ENCODE measurements at places on chromosomes 6 and 20.
A peak's percentile ranks its signal among the peaks of the same experiment; 100 is the strongest.

DNA sequence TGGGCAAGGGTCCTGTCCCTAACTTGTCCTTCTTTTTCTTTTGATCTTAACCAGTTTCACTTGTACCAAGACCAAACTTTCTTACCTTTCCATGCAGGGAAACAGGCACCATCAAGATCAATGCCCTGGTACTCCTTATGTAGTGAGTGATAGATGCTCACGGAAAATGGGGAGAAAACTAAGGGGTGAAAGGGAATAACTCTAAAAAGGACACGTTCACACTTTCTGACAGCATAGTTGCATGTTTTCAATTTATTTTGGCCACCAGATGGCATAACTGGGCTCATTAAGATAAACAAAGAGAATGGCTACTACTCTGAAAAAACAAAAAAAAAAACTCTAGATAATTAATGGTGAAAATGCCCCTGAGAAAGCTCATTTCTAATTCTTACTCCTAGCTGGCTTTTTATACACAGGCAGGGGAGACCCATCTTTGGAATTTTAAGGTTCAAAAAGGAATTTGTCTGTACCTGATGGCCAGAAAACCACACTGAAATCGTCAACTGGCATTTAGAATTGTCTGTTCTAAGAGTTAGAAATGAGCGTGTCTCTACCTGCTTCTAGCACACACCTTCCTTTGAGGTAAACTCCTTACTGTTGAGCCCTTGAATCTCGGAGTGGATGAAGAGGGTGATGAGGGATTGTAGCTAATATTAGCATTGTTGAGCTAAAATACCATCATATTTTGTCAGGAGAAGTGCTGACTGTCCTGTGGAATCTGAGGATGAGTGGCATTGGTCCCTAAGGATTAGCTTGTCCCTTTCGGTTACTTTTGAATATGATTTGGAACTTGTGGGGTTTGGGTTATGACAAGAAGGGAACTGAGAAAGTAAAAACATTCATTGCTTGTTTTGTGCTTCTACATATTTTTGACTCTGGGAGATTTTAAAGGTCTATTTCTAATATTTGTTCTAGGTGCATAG lies 62.2 kb upstream of the DDR1 start:
- DNase-seq, result no peak

DNA sequence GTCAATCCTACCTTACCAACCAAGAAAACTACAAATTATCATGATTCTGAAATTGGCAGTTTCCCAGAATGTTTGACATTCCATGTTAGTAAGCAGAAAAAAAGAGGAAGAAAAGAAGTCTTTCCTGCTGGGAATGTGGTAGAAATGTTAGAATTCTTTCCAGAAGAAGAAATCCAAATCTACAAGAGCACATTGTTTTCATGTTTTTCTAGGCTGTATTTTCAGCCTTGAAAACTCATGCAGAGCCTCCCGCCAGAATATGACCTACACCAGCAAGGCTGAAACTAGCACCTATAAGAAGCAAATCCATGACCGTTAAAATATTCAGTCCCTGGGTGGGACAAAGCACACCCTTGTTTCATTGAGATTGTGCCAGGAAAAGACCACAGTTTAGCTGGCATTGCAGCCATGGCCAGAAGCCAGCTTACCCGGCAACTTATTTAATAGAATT lies 259.4 kb downstream of the GJA1 start:
- DNase-seq, result no peak

DNA sequence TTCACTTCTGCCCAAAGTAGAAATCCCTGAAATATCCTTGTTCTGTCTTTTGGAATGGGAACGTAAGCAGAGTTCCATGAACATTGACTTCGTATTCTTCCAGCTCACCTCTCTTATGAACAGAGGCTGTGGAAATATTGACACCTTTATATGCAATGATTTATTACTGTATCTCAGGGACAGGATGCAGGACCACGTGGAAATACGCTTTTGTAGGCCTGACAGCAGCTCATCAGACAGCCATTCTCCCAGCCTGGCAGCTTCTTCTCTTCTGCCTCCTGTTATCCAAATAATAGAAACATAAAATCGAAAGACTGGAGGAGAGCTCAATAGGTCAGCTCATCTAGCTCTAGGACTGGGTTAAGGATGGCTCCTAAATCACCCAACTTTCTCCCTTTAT lies 106.2 kb upstream of the DTNBP1 start:
- no peak for DNase-seq

DNA sequence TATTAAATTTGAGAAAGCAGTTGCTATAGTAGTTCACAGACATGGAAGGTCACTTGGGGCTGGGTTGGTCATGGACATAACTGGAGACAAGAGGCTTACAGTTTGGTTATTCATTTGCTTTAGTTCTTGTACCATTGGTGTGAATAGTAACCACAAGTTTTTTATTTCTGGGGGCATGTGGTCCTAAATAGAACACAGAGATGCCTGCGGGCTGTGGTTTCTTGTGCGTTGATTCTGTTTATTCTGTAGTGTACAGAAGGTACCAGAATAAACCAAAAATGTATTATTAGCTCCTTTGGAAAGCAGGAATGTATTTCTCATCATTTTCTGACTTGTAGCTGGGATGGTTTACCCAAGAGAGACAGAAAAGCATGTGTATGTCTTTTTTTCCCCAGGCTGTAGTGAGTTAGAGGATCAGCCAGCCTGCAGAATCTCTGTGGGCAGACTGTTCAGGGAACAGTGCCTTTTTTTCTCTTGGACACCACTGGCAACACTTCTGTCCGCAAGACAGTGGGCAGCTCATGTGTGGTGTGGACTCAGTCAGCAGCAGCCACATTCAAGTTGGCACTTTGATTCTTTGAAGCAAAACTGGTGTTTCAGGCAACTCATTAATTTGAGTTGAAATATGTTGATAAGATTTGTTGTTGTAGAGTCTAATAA lies 122.1 kb downstream of the LRRC1 start:
- no peak for DNase-seq

DNA sequence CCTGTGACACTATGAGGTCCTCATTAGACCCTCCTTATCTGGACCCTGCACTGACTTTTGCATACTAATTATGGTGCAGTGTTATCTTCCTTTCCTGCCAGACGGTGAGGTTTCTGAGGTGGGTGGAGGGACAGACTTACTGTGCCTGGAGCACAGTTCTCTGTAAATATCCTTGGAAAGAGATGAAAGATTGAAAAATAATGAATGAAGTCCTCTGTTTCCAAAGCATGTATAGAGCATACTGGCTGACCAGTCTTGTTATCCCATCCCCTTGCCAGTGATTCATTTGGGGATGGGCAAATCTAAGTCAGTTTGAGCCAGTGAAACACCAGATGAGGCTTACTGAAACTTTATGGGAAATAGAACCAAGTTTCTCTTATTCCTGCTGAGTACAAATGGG lies 152.6 kb upstream of the HDDC2 start:
- DNase-seq, result no peak

DNA sequence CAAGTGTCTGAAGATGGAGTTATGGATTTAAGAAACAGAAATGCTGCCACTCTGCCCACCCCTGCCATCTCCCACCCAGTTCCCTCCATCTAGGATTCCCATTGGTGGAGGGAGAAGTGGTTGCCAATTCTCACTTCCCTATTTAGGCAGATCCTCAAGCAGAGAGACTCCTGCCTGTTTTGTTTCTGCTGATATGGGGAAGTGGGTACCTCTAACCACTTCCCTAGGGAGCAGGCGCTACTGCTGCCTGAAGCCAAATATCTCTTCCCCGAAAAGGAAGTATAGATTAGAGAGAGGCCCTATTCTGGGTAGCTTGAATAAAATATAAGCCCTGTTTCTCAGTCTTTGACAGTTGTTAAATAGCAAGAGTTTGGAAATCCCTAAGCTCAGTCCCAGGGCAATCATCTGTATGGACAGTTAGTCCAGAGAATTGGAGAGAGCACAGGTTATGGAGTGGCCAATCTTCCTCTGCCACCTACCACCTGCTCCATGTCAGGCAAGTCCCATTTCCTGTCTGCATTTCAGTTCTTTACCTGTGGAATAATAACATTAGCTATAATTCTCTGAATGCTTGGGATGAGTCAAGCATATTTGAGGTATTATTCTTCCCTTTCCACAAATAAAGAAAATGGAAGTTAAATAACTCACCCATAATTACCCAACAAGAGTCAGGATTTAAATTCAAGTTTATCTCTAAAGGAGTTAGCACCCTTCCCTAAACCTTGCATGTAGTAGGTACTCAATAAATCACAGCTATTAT lies 2.6 kb upstream of the ADGB start:
- no peak for DNase-seq

DNA sequence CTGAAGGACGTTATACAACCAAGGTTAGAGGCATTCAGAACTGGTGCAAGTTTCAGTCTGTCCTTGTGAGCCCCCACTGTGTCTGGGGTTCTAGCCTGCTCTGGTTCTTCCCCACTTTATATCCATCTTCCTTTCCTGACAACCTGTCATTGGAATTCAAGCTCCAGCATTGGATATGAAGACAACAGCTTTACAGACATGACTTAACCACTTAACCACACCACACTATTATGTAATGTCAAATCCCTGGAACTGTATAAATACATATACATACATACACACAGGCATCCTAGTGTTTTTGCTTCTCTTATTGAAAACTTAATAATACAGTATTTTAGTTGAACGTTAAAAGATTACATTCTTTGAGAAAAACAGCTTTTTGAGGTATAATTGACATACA lies 217.9 kb upstream of the SGK1 start:
- no peak for DNase-seq

DNA sequence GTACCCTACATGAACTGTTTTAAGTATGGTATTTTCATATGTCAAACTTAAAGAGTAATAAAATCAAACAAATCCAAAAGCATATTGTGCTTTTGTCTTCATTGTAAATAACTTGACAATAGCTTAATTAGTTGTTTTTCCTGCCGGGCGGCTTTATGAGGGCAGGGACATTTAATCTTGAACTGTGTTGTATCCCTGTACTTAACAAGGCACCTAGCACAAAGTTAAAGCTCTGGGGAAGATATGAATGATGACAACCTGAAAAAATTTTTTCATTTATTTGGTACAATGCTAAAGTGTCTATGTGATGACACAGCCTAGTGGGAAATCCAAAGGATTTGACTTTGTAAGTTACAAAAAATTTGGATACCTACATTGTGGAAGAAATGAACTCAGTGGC lies 502 bp upstream of the HACE1 start:
- no peak for DNase-seq

- DNase-seq, result no peak
These were observed 30.8 kb downstream of the GSTA4 start for GRCh38 chr6:52964318-52964717.

GRCh38 chr6:31559958-31560696 lies 12.0 kb upstream of the LTA start:
- DNase-seq, result no peak

GRCh38 chr6:55069132-55069781 lies 105.1 kb upstream of the HCRTR2 start:
- no peak for DNase-seq

GRCh38 chr20:62717933-62718332 lies 9.3 kb downstream of the NTSR1 start:
- no peak for DNase-seq

GRCh38 chr6:160960839-160961238 lies 30.7 kb upstream of the MAP3K4 start:
- DNase-seq, result peak; percentile 70

DNA sequence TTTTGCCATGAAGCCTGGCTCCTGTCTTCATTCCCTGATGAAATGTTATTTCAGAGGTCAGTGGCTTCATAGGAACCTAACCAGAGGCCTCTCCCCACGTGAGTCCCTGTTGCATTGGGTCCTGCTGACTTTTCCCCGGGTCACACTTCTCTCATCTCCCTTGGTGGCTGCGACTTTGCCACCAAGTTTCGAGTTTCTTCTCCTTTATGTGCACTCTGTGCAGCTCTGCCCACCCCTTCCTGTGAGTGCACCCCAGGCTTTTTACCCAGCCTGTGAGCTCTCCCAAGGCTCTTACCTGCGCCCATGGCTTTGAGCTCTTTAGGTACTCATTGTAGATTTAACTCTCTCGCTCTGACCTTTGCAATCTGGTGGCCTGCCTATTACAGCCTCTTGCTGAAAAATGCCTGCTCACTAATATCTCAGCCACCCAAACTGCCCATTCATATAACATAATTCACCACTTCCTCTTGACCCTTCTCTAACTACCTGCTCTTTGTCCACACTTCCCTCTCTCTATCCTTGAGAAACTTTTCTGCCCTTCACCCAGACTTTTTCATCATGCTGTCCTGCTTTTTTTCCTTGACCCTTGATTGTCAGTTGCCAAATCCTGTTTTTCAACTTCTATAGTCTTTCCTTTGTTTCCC lies 105.9 kb downstream of the SASH1 start:
- DNase-seq, result no peak

DNA sequence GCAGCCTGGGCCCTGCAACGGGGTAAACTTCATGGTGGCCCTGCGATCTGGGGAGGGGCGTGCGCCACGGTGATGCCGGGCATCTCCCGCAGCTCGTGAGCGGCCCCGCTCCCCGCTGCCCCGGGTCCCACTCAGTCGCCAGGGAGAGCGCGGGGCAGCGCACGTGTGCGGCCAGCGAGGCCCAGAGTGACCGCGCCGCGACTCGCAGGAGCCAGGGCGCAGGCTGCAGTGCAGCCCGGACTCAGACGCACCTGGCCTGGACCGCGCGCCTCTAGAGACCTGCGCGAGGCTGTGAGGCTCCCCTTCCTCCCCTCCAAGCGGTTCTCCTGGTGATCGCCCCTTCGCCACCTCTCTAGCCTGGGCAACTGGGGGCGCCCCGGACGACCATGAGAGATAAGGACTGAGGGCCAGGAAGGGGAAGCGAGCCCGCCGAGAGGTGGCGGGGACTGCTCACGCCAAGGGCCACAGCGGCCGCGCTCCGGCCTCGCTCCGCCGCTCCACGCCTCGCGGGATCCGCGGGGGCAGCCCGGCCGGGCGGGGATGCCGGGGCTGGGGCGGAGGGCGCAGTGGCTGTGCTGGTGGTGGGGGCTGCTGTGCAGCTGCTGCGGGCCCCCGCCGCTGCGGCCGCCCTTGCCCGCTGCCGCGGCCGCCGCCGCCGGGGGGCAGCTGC lies 652 bp downstream of the BMP6 start:
- no peak for DNase-seq

DNA sequence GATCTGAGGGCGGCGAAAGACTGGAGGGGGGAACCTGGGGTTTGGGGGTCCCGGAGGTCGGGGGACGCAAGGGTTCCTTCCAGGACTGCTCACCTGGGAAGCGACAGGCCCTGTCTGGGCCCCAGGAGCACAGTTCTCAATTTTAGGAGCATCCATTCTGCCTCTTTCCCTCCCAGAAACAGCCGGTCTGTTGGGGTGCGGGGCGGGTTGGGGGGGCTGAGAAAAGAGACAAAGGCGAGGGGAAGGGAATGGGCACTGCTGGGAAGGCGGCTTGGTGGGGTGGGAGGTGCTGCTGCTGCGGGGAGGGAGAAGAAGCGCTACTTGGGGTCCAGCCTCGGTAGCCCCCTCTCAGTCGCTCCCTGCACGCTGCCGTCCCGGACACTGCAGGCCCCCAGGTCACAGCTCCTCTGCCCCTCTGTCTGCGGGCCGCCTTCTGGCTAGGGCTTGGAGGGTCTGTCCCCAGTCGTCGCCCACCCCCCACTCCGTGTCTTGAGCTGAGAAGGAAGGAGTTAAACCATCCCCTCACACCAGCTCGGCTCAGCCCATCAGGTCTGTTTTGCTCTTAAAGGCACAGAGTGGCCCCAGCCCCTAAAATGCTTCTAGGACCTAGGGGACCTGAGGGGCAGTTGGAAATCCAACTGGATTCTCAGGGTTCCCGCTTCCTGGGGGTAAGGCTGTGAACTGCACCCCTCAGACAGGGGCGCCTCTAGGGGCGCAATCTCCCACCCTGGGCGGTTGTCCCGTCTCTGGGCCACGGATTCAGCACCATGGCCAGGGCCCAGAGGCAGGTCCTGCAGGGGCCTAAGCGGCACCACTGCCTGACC lies 690 bp downstream of the GDAP1L1 start:
- no peak for DNase-seq

GRCh38 chr6:127267646-127268625 lies 1.3 kb downstream of the RNF146 start:
- DNase-seq, result no peak
